ENCODE measurements at places on chromosomes 4 and X. TPM values are rescaled to one million over a fixed set of nuclear protein-coding genes. Genes with fewer than 3 reads are reported as not detected.

ARMCX2 gene
- 9.3 TPM for total RNA-seq

NWD2 gene
- not detected for total RNA-seq

LEF1 gene
- 350 TPM for total RNA-seq

STATH gene
- not detected for total RNA-seq

VSIG4 gene
- not detected for total RNA-seq

INTU gene
- total RNA-seq, result 0.12 TPM

F11 gene
- not detected for total RNA-seq

PIR gene
- 9.2 TPM for total RNA-seq

RAB41 gene
- total RNA-seq, result not detected

- DNase-seq, result no peak
These were observed 92.7 kb downstream of the USP46 start for GRCh38 chr4:52566136-52567031.

DNA sequence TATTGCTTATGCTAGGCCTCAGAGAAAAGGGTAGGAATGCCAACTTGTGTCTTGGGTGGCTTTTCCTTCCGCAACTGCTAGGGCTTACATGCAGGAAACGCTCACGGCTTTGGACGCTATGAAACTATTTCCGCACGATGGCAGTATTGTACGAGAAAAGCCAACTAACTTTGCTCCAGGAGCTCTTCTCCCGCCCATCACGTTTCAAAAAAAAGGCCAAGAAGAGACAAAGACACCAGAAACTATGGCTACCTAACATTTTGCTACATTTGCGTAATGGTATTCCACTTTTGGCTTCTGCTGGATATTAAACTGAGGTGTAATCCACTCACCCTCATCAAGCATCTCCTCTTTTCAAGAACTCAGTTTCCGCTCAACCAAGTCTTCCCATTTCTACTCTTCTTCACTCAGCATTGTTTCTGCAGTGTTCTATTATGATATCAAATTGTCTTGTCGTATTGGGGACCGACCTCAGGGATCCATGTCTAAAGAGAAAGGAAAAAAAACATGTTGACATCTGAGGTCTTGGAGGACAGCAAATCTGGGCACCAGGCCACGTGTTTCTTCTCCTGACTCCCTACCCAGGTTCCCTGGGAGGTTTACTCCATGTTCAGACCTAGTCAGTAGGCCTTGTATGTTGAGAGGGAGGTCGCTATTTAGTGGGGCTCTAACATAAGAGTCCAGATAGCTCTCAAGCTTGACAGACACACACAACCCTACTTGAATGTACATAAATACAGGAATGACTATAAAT, 239.4 kb upstream of the STK26 start:
- DNase-seq, result no peak

GRCh38 chrX:118024482-118024881, 92.1 kb downstream of the KLHL13 start:
- no peak for DNase-seq

DNA sequence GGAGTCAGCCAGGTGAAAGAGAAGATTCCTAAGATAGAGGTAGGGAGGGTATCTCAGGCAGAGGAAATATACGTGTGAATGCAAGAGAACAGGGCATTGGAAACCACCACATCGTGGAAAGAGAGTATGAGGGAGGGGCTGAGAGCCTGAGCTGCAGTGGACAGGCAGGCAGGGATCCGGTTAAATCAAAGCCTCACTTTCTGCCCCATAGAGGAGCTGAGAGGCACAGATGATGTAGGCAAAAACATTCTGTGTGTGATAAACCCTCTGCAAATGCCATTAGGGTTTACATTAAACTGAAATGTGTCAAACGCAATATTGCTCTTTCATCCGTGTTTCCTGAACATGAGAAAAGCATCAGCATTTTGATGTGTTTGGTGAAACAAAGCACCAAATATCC, 298.1 kb upstream of the TAPT1 start:
- DNase-seq, result no peak

DNA sequence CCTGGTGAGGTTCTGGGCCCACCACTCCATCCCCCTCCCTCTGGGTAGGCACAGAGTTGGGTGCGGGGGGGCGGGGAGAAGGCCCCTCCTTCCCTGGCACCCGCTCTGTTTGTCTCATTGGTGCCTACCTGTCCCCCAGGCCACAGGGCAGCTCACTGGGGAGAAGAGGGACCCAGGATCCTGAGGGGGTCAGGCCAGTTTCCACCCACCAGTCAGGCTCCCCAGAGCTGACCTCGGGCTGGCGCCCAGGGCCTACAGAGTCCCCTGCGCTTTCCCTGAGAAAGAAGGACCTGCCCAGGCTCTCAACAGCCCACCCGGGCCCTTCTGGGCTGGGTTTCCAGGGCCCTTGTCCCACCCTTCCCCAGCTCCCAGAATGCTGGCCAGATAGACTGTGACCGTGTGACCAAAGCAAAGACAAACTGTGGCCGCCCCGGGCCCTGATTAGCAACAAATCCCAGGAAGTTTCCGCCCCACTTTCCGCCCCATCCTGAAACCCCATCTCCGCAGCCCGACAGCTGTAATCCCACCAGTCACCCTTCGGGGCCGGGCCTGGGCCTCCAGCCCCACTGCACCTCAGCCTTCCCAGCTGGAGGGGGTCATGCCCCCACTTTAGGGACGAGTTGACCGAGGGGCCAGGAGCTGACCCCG, 33.8 kb upstream of the FGFR3 start:
- DNase-seq, result no peak

DNA sequence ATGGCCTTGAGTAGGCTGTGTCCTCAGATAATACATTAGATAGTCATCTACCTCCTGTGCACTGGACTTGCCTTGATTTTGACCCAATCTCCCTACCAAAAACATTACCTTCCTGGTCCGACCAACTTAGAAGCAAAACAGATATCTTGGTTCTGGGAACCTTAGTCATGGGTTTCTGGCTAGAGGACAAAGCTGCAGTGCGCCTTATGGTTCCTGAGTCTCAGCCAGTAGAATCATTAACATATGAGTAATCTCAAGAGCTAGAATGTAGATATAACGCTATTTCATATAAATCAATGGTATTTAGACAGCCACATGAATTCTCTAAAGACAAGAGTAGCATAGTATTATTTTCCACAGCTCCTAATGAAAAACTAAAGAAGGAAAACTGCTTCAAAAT, 83.1 kb downstream of the GRIA3 start:
- DNase-seq, result no peak

- DNase-seq, result no peak
These were observed 187.2 kb downstream of the RAB28 start for GRCh38 chr4:13296986-13297385.

GRCh38 chrX:140507223-140507981, 2.5 kb upstream of the SOX3 start:
- no peak for DNase-seq

- peak; percentile 89 for DNase-seq
These were observed 223.4 kb downstream of the BCOR start for GRCh38 chrX:39874202-39874816.

- DNase-seq, result no peak
These were observed 285.3 kb downstream of the ANKRD50 start for GRCh38 chr4:124427095-124427767.

- DNase-seq, result no peak
These were observed 734 bp upstream of the SH3TC1 start for GRCh38 chr4:8198206-8198905.

All from activated naive CD4-positive, alpha-beta T cell treated with anti-CD3 and anti-CD28 coated beads for 36 hours (primary cell).